Keratinocyte (primary cell): ENCODE measurements at places on chromosomes 4 and X.

- H3K4me1 ChIP-seq = peaks cover 14% of the 10 kb centered on the region
- DNase-seq = no peak
- H3K27me3 ChIP-seq = no peaks in the 10 kb centered on the region
- H3K36me3 ChIP-seq = no peaks in the 10 kb centered on the region
- H3K27ac ChIP-seq = peak overlapping the region; percentile 46
Observed at GRCh38 chr4:74671080-74671698, 123.1 kb downstream of the BTC start.

DNA sequence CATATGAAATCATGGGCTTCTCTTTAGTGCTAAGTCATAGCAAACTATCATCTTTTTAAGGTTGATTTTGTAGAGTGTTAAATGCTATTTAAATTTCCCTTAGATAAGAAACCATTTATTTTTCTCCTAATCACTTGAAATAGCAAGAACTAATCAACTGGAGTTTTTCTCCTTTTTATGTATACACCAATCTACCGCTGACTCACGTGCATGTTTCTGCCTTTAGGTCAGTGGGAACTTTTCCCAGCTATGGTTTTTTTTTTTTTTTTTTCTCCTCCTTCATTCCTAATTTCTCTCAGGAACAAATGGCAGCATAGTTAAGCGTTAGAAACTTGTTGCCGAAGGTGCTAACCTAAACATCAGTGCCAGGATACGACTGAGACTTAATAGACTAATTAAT is 176.4 kb downstream of the BMPR1B start:
- no peak overlapping the region for H3K4me3 ChIP-seq
- peaks cover 13% of the 10 kb centered on the region for H3K4me1 ChIP-seq
- no peak overlapping the region for H3K27ac ChIP-seq
- no peaks in the 10 kb centered on the region for H3K36me3 ChIP-seq
- no peaks in the 10 kb centered on the region for H3K27me3 ChIP-seq

GRCh38 chr4:5869966-5870619 is 22.8 kb downstream of the CRMP1 start:
- no peak overlapping the region for H3K27ac ChIP-seq
- no peaks in the 10 kb centered on the region for H3K36me3 ChIP-seq
- DNase-seq = no peak
- H3K4me1 ChIP-seq = no peaks in the 10 kb centered on the region
- H3K4me3 ChIP-seq = no peak overlapping the region

GRCh38 chrX:40727093-40727492 is 8.2 kb downstream of the MED14 start:
- DNase-seq = no peak
- H3K27ac ChIP-seq = no peak overlapping the region
- no peak overlapping the region for H3K4me3 ChIP-seq
- no peaks in the 10 kb centered on the region for H3K4me1 ChIP-seq

DNA sequence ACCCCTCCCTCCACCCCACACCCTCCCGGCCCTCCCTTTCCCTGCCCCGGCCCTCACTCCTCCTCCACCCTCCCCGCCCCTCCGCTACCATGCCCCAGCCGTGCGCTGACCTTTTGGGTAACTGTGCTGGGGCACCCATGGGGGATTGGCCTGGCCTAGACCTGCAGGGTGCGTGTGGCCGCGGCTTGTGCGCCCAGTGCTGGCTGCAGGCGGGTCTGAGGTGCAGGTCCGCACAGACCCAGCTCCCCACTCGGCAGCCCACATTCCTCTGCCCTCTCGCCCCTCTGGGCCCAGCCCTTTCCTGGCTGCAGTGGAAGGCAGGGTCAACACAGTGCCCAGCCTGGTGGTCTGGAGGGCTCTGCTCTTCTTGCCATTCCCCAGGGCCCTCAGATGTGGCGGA is 24.7 kb downstream of the FGFRL1 start:
- DNase-seq = no peak
- no peaks in the 10 kb centered on the region for H3K36me3 ChIP-seq
- H3K27me3 ChIP-seq = peaks cover 33% of the 10 kb centered on the region
- H3K27ac ChIP-seq = no peak overlapping the region

DNA sequence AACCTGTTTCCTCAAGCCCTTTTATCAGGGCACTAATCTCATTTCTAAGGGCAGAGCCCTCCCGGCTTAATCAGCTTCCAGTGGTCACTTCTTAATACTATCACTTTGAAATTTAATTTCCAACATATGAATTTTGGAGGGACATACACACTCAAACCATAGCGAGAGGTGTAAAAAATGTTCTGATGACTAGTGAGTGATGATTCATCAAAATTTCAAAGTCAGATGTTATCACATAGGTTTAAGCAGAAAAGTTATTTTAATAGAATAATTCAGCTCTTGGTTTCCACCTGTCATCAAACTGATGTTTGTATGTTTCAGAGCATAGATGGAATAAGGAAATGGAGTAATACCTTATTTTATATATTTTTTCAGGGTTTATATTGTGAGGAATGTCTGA is 161.9 kb downstream of the TLL1 start:
- H3K4me3 ChIP-seq = no peak overlapping the region
- H3K27ac ChIP-seq = no peak overlapping the region
- no peaks in the 10 kb centered on the region for H3K36me3 ChIP-seq
- H3K4me1 ChIP-seq = peaks cover 3% of the 10 kb centered on the region
- no peaks in the 10 kb centered on the region for H3K27me3 ChIP-seq

- no peaks in the 10 kb centered on the region for H3K4me1 ChIP-seq
- no peak for DNase-seq
- no peaks in the 10 kb centered on the region for H3K36me3 ChIP-seq
Observed at GRCh38 chr4:142955501-142955900, 109.4 kb upstream of the INPP4B start.

DNA sequence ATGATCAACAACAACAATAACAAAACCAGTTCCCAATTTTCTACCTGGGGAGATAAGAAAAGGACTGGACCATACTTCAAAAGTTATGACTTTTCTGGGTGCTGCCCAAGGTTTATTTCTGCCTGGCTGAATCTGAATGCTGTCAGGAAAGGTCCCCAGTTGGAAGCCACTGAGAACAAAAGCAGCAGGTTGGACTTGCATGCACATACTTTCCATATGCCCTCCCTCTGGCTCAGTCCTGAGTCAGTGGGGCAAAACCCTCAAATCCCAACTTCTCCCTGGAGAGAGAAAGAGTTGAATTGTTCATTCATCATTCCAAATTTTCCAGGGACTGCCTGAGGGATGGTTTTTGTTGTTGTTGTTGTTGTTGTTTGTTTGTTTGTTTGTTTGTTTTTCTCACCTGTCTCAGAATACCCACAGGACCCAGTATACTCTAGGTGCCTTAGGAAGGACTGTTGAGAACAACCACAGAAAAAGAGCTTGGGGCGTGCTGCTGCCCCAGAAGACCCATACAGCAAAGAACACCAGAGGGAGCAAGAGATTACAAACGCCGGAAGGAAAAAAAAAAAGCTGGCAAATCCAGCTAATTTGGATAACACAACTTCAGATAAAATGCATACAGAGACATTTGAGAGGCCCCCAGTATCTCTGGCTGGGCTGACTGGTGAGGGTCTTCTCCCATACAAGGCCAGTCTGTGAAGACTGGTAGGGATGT is 138.9 kb upstream of the INPP4B start:
- no peaks in the 10 kb centered on the region for H3K4me1 ChIP-seq
- no peak overlapping the region for H3K4me3 ChIP-seq
- H3K36me3 ChIP-seq = no peaks in the 10 kb centered on the region
- H3K27me3 ChIP-seq = peaks cover 6% of the 10 kb centered on the region
- DNase-seq = no peak
